ENCODE measurements at places on chromosomes 2 and 18. TPM values are rescaled to one million over a fixed set of nuclear protein-coding genes. Genes with fewer than 3 reads are reported as not detected.

ANKRD29 gene
- 0.46 TPM for total RNA-seq

ERLEC1 gene
- total RNA-seq: 74.0 TPM

PLGLB1 gene
- total RNA-seq: 0.28 TPM

LHCGR gene
- not detected for total RNA-seq

ACOXL gene
- under 0.01 TPM for total RNA-seq

SPAG16 gene
- total RNA-seq: 11.2 TPM

PLEK gene
- total RNA-seq: 0.11 TPM

STEAP3 gene
- 12.2 TPM for total RNA-seq

ATP6V1C2 gene
- not detected for total RNA-seq

ACTR3 gene
- total RNA-seq: 317 TPM

FHOD3 gene
- total RNA-seq: 0.07 TPM

HOXD12 gene
- total RNA-seq: not detected

MYCN gene
- 3.1 TPM for total RNA-seq

ATP6V1B1 gene
- not detected for total RNA-seq

WIPF1 gene
- 4.8 TPM for total RNA-seq

FAP gene
- 0.21 TPM for total RNA-seq

NT5C1B gene
- total RNA-seq: not detected

GDF7 gene
- 42.0 TPM for total RNA-seq

GRCh38 chr2:6927186-6927585 is 10.0 kb downstream of the RNF144A start:
- DNase-seq: no peak

DNA sequence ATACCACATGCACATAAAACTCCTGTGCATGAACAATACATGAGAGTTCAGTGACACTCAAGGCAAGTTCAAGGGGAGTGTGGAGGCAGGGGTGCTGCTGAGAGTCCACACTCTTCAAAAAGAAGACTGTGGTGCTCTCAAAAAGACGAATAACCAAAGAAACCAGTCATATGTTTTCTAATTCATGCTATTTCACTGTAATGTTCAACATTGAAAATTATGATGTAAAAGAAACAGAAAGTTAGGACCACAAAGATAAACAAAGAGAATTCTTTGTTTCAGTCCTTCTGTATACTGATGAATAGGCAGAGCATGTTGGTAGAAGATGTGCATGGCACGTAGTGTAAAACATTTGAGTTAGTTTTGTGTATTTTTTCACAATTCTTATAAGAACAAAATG is 864.2 kb upstream of the LRATD1 start:
- no peak for DNase-seq

DNA sequence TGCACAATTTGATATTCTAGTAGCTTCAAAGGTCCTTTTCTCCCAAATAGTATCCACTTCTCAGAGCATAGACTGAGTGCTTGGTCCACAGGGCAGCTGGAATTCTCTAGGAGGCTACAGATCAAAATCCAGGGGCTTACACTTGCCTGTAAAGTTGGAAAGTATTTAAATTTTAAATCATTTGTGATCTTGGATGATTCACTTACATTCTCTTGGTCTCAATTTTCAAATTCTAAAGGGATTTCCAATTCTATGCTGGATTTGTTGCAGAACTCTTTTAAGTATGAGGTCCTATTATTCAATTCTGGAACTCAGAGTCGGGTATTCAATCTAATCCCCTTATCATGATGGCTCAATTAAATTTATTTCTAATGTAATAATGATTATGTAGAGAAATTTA is 492.3 kb downstream of the NYAP2 start:
- no peak for DNase-seq

GRCh38 chr2:134601264-134601663 is 117.5 kb downstream of the TMEM163 start:
- DNase-seq: no peak

DNA sequence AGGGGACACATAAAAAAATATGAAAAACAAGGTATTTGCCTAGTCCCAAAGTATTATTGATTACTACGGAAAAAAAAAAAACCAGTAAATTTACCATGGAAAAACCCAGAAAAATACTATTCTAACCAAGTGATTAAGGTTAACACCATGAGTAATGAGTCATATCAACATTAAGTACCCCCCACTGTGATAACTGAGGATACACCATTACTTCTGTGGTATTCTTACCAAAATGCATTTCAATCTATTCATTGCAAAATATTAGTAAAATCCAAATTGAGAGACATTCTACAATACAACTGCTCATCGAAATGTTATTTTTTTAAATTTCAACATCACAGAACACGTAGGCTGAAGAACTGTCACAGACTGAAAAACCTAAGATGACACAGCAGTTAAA is 669.8 kb downstream of the ZEB2 start:
- no peak for DNase-seq

- no peak for DNase-seq
These were observed 239.9 kb downstream of the MTX2 start for GRCh38 chr2:176508984-176509740.

- DNase-seq: peak; percentile 71
These were observed 29.4 kb upstream of the DYSF start for GRCh38 chr2:71423817-71424420.

GRCh38 chr2:178882666-178883440 is 75.6 kb upstream of the TTN start:
- DNase-seq: peak; percentile 80

- DNase-seq: no peak
These were observed 750.2 kb downstream of the SLC4A3 start for GRCh38 chr2:220377482-220378155.

DNA sequence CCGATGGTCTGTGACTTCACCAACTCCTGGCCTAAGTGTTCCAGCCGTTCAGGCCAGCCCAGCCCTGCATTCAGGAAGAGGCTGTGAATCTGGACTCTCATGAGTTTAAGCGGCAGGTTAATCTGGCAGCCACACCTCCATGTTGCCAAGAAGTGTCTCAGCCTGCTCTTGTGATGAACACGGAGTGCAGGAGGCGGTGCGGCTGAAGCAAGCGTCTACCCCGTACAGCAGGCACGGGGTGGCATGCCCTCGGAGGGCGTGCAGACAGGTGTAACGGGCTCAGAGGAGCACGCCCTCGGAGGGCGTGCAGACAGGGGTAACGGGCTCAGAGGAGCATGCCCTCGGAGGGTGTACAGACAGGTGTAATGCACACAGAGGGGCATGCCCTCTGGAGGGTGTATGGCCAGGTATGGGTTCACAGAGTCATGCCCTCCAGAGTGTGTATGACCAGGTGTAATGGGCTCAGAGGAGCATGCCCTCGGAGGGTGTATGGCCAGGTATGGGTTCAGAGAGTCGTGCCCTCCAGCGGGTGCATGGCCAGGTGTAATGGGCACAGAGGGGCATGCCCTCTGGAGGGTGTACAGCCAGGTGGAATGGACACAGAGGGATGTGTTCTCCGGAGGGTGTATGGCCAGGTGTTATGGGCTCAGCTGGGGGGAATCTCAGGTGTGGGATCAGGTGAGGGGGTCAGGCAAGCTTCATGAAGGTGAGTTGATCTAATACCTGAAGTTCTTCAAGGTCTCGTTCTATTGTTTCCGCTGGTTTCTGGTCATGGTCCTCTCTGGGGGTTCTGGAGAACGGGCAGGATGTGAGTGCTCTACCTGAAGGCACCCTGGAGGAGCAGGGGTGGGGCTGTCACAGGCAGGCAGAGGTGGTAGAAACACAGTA is 22.6 kb downstream of the CROCC2 start:
- no peak for DNase-seq

DNA sequence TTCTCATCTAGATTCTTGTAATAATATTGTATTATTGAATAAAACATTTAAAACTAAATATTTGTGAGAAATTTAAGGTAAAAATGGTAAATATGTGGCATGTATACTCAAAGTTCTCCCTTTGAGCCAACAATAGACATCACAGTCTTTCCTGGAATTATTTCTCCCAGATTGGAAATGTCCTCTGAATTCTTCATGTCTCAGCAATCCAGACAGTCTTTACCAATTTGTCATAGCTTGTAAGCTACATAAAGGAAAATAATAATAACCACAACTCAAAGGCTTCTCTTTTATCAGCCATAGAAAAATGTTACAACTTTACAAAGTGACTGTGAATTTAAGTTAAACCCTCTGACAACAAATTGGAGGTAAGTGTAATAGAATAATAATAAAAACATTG is 784.9 kb downstream of the EPHA4 start:
- DNase-seq: no peak

DNA sequence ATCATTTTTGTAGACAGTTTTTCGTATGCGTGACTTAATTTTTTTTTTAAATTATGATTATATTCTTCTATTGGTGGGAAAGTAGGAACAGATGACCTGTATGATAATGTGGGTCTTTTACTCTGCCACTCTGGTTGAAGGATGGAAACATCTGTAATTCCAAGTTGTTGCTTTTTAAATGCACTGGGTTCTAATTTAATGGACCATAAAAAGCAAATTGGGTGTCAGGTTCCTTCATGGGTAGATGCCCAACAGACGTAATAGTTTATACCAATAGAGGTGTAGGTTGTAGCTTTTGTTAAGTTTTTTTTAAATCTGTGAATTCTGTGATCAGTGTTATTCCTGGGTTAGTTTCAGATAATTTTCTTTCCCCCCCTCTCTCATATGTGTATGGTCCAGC is 117.6 kb downstream of the MAP4K4 start:
- DNase-seq: no peak

GRCh38 chr2:236211296-236211695 is 43.1 kb upstream of the GBX2 start:
- DNase-seq: no peak

- no peak for DNase-seq
These were observed 519.2 kb upstream of the SPHKAP start for GRCh38 chr2:228700638-228701037.

GRCh38 chr2:238431456-238431855 is 4.7 kb downstream of the ASB1 start:
- DNase-seq: no peak

- no peak for DNase-seq
These were observed 49.9 kb upstream of the PNPT1 start for GRCh38 chr2:55743583-55743982.

DNA sequence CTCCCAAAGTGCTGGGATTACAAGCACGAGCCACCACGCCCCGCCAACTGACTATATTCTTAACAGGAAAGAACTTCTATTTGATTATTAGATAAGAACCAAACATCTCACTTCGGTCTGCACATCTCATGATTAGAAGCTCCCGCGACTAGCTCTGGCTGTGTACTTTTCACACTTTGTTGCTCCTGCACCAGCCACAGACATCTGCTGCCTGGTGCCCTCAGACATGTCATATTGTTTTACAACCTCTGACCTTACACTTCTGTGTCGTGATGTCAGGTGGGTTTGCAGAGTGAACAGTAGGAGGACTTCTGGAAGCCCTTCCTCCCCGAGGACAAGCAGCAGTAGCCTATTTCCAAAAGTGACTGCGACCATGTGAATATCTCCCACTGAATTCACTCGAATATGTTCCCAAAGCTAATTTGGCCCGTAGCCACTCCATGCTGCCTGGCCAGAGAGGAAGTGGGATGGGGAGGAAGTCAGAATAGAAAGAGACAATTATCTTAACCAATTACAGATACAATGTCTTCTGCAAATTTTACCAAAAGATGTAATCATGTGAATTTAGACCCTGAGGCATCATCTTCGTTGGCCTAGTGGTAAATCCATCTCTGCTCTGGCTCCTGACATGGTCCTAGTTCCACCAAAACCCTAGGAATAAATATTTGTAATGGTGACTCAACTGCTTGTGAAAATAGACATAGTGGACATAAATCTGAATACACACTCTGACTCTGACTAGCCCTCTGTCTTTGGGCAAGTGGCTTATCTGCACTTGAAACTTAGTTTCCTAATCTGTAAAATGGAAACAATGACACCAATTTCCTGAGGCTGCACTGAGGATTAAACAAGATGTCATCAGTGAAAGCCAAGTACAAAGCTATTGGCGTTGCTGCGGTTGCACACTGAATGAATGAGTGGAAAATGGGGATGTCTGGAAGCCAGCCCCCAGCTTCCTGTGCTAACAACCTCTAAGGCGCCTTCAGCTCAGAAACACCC is 406.1 kb downstream of the LRATD1 start:
- no peak for DNase-seq

DNA sequence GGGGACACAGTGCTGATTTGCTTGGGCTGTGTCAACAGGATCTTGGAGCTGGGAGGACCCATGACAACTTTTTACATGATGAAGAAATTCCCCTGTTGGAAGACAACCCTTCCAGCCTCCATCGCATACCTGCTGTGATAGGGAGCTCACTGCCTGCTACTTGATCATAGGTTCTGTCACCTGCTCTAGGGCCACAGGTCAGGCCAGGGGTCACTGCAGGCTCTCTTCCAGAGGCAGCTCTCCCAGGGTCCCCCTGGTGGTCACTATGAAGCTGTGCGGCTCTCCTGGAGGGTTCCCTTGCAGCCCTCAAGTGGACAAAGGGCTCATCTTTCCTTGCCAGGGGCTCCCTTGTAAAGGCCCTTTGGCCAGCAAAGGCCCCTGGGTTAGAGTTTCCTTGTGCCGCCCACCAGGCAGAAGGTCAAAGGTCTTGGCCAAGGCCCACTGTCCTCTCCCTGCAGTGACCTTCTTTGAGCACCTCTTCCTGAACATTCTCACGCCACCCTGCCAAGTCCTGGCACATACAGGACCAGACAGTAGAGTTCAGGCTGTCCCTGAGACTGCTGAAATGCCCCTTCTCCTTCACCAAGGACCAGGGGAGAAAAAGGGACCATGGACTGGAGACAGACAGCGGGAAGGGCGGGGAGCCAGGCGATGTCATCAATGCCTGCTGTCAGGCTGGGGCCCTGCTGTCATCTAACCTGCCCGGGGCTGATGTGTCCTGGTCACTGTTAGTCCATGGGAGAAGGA is 345.1 kb downstream of the DYSF start:
- DNase-seq: no peak

DNA sequence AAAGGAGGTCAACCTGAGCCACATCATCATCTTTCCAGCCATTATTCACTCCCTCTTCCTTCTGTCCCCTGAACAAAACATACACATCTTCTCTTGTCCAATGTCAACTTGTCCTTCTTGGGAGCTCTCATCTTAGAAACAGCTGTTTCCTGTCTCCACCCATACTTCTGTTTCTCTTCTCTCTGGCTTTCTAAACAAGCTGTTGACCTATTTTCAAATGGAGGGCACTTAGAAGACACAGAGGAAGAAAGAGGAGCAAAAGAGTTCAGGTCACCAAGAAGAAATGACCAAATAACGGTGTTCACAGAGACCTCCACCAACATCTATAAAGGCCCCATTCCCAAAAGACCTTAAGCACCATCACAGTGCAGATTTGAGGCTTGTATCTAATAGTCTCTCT is 355.9 kb upstream of the HNRNPA3 start:
- DNase-seq: no peak

GRCh38 chr2:120177973-120178372 is 45.2 kb downstream of the TMEM185B start:
- DNase-seq: no peak

- no peak for DNase-seq
These were observed 53.9 kb downstream of the ANKMY1 start for GRCh38 chr2:240503848-240504247.

DNA sequence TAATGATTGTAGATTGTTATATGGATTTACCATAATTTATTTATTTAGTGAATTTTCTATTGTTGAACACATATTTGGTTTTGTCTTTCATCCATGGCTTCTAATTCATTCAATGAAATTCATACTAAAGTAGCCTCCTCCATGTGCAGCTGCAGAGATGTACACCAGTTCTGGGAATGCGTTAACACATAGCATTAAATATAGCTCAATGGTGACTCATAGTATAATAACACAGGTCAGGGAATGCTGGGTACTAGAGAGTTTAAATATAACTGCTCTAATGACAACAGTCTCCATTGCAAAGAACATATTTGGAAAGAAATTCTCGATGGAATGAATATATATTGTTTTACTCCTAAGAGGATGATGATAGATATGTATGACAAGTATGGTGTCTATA is 1190.2 kb upstream of the NRXN1 start:
- DNase-seq: no peak

GRCh38 chr2:6917071-6917760 is at the start of gene RNF144A:
RNF144A (plus strand) TSS chr2:6917412; CDS start chr2:6996927, 79,515 bp downstream.
- no peak for DNase-seq

Measured in pulmonary artery endothelial cell (primary cell).